ENCODE measurements at places on chromosomes 1 and 21.

DNA sequence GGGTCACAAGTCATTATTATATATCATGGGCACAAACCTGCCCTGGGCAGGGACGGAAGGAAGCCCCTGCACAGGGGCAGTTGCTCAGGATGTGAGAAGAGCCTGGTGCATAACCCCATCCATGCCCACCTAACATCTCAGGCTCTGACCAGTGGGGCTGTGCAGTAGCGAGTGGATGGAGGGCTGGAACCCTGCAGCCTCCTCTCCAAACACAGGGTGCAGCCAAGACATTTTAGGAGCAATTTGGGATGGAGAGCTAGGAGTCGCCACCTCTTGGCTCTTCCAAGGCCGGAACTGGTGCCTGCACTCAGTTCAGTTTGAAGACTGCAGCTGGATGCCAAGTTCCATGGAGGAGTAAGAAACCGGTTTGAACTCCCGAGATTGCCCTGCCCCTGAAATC is 2.8 kb downstream of the MX1 start:
- DNase-seq = no peak

GRCh38 chr1:48674641-48675040 is 102.0 kb downstream of the BEND5 start:
- no peak for DNase-seq

DNA sequence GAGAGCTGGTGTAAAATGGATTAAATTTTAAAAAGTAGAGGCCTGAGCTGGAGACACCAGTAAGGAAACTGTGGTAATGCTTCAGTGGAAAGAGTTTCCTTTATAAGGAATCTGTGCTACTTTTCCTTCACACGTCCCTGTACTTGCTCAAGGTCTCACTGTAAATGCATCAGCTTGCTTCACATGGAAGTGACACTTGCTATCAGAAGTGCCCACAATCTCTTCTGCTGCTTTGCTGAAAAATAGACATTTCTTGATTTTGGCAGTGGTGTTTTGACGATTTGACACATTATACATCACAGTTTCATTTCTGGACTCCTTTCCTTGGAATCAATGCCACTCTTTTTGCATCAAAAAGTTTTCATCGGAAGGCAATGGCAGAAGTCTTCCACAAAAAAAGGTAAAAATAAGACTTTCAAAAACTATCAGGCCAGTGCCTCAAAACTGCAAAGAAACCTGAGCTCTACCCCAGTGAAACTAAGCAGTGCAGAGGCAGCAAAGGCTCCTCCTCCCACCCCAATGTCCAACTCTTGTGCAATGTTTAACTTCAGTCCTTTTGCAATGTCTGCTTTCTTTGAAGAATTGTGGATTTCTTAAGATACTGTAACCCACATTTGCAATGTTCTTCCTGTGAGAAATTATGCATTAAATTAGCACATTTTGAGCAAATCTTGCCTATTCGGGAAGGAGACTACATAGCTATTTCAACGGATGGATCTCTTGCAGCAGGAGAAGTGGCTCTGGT is 18.4 kb upstream of the TSPAN2 start:
- no peak for DNase-seq

GRCh38 chr1:180192172-180192571 is 37.5 kb downstream of the QSOX1 start:
- DNase-seq = no peak

DNA sequence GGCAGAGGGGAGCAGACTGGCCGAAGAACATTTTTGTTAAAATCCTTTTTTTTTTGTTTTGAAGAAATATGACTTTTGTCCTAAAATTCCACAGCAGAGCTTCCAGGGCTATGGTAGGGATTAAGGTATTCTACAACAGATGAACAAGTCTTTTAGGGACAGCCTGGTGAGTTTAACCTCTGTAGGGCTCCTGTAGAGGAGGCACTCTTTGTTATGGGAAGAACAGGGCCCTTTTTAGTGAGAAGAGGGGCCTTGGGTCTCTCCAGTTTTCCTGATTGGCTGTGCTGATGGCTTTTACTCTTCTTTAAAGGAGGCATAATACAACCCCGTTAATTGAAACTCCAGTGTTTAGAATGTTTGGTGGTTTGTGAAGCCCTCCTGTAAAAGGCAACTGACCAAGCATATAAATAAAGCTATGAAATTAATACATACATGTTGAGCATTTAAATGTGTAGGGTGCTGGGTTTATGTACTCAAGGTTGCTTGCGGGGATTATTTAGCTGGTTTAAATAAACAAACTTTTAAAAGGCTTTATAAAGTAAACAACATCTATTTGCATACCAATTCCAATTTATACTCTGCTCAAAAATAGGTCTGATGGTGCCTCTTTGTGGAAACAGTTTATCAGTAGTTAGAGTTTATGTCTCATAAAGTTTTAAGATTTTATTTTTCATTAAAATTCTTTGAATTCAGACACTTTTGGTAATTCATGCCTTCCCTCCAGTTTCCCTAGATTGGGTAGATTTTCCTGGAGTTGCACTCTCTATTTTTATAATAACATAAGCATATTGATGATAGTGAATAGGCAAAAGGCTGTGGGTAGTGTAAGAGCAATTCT is 46.5 kb downstream of the PBX1 start:
- no peak for DNase-seq

- DNase-seq = no peak
These were observed 7.9 kb downstream of the FYB2 start for GRCh38 chr1:56811331-56811730.

DNA sequence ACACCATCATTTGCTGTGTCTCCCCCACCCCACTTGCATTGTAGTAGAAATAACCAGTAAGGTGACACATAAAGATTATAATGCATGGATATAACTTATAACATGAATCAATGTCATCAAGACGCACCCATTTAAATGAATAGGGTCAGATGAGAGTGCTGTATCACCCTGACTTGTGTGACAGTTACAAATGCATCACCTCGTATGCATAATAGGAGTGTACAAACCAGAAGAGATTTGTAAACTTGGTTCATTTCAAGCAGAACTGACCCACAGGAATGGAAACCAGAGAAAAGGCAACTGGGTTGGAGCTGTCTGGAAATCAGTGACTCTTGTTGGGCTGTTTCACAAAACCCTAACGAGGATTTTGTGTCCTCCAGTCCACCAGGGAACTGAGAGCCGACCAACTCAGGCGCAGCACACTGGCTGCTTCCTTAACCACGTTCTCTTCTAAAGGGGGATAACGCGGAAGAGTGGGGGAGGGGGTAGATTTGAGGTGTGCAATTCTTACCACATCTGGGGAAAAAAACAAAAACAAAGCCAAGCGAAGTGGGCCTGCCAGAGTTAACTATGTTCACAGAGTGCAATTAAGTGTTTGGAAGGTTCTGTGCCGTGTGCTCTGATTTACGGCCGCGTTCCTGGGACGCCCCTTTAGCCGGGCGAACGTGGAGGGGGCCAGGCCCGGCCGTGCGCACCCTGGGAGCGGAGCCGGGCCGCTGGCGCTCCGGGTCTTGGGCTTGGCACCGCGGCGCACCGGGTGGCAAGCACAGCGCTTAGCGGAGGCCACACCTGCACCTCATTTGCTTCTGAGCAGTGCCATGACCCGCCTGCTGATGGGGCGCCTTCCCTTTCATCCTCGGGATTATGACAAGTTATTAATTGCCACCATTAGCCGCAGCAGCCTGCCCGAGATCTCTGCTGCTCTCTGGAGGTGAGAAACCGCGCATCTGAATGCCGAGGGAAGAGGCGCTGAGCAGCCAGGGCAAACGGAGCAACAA is 248.8 kb upstream of the FOXD3 start:
- no peak for DNase-seq

GRCh38 chr1:16258591-16259135 is 21.7 kb upstream of the CPLANE2 start:
- DNase-seq = no peak

- DNase-seq = no peak
These were observed 29.3 kb downstream of the CRYZ start for GRCh38 chr1:74703386-74704182.

Measured in stimulated activated naive CD4-positive, alpha-beta T cell treated with Interleukin-2 at 50 U/mL for 16 hours (primary cell).